ENCODE measurements at places on chromosomes 5 and 9.
A peak's percentile ranks its signal among the peaks of the same experiment; 100 is the strongest.

DNA sequence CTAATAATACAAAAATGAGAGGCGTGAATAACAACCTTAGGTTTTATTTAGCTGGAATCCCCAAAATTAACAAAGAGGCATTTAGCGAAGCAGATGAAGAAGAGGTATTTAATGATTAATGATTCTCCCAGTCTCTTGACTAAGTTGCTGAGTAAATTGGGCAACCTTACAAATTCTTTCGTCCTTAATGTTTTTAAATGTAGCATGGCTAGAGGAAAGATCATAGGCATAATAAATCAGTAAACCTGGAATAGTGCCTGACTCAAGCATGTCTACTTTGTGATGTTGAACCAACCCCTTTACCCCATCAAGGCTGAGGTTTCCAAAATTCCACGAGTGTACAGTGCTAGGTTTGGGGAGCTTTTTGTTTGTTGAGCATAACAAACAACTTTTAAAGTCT, 7.9 kb downstream of the BHMT start:
- no peak for DNase-seq

GRCh38 chr5:25484391-25484790, 839.6 kb upstream of the CDH10 start:
- no peak for DNase-seq

DNA sequence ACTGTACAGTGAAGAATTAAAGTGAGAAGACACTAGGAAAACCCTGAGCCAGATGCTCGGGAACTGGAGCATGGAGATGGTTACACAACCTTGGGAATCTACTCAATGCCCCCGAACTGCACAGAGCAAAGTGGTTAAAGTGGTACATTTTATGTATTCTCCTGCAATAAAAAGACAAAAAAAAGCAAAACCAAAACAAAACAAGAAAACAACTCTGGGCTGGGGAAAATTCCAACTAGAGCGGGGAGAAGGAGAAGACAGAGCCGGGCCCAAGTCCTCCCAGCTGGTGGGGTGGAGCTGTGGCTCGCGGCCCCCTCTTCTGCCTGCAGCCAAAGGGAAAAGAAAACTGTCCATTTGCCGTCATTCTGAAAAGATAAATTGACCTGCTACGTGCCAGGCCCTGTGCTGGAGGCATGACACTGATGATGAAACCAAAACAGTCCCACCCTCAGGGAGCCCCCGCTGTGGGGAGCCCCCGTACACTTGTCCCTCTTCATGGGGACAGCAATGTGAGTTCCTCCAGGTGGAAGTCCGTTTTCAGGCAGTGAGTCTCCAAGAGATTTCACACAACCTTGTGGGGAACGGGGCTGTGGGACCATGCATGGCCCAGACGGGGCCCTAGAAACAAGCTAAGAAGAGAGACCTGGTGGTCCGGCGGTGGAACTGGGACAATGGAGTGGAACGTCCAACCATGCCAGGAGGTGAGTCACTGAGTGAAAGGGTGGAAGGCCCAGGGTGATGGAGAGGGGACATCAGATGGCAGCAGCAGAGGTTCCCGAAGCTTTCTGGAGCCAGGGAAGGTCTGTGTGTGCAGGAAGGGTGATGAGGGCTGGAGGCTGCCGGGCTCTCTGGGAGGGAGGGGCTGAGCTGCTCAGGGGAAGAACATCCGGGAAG, 114.8 kb upstream of the COL5A1 start:
- DNase-seq: no peak

DNA sequence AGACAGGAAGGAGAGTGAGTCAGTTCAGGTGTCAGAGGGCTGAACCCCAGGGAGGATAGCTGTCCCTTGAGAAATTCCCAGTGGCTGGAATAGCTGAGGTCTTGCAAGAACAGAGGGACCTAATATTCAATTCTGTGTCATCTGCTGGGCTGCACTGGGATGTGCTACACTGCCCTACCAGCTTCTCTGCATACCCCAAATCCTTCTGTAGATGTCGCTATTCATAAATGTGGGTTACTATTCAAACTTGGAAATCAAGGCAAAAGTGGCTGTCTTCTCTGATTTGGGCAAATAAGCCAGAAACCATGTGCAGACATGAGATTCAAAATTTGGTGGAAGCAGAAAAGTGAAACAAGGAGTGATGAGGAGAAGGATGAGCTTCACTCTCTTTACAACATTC, 16.3 kb downstream of the TNFSF8 start:
- no peak for DNase-seq

DNA sequence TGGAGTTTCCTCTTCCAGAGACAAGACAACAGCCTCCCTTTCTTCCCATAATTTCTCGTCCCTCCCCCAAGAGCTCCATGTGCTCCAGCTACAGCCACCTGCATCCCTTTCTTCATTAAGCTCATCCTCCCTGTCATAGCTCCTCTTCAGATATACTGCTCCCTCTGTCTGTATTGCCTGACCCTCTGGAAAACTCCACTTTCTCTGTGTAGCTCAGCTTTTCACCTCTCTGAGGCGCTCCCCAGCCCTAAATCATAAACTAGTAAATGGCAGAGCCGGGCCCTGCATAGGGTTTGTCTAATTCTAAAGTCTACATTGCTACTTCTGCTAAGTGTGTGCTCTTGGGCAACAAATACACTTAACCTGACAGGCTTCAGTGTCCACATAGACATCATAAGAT, 8.8 kb upstream of the PLIN2 start:
- no peak for DNase-seq

GRCh38 chr9:98380065-98380681, 124.7 kb upstream of the TBC1D2 start:
- no peak for DNase-seq

DNA sequence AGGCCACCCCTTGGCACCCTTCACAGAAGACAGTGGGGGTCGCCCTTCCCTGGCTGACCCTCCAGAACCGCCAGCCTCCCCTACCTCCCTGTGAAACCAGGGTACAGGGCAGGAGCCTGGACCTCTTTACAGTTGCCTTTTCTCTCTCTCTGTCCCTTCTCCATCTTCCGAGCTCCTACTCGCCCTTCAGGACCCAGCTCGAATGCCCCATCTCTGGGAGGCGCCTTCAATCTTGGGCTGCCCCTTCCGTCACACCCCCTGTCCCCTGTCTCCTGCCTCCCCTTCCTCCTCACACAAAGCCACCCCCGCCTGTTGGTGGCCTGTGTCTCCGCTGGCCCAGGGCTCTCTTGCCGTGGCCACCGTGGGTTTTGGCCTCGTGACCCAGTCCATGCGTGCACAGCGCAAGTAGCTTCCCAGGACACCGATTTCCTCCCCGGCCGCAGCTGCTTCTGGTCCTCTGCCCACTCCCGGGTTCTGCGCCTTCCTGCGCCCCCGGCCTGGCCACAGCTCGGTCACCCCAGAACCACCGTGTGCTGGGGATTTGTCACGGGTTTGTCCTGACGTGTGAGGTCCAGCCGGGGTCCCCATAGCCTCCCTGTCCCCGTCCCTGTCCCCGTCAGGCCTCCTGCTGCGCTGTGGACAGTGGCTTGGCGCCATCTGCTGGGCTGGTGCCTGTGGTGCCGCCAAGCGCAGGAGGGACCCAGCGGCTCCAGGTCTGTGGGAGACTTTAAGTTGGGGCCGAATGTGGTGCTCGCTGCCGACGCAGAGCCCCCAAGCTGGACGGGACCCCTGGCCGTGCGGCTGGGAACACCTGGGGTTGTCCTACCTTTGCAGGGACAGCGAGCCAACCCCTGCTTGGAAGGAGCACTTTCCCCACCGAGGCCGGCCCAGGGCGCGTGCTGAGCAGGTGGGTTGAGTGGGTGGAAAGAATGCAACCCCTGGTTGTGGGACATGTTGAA, 4.0 kb upstream of the TMEM250 start:
- DNase-seq: peak; percentile 48

- DNase-seq: peak; percentile 66
Measured at GRCh38 chr5:77630114-77630680, 8.3 kb downstream of the OTP start.

DNA sequence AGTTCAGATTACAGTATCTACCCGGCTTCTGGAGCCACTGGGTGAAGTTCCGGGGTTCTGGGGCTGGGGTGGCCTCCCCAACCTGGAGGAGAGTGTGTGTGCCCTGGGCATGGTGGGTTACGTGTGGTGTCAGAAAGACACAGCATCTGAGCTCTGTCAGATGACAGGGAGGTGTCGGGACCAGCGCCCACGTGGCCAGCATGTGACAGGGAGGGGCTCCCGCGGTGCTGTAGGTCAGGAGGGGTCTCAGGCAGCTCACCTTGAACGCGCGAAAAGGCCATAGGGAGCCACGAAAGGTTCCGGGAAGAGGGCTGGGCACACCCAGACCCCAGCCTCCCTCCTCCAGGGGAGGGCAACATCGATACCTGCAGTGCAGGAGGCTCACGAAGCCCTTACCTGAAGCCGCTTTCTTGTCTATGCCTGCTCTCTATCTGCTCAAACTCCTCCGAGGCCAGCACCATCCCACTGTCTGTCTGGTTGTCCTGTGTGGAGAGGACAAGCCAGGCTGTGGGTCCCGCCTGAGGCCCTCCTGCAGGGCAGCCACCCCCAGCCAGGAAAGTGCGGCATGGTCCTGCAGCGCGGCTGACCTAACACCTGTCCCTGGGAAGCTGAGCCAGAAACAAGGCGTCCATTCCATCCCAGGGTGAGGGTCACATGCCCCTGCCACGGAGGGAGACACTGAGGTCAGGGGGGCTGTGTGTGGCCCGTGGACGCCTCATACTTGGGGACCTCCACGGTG, 17.4 kb upstream of the SCGB3A1 start:
- no peak for DNase-seq

- no peak for DNase-seq
Measured at GRCh38 chr5:132020568-132021339, 9.3 kb upstream of the ACSL6 start.

DNA sequence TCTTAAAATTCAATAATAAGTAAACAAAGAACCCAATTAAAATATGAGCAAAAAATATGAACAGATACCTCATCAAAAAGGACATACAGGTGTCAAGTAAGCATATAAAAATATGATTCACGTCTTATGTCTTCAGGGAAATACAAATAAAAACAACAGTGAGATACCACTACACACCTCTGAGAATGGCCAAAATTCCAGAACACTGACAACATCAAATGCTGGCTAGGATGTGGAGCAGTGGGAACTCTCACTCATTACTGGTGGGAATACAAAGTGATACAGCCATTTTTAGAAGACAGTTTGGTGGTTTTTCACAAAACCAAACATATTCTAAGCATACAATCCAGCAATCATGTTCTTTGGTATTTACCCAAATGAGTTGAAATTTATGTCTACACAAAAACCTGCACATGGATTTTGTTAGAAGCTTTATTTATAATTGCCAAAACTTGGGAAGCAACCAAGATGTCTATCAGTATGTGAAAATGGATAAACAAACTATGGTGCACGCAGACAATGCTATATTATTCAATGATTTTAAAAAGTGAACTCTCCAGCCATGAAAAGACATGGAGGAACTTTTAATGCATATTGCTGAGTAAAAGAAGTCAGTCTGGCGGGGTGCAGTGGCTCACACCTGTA, 252.3 kb downstream of the NR3C1 start:
- no peak for DNase-seq

- no peak for DNase-seq
Measured at GRCh38 chr5:2466966-2467365, 284.5 kb downstream of the IRX2 start.
